Osteocyte (in vitro differentiated cells): ENCODE measurements at places on chromosomes 6 and 20. TPM values are rescaled to one million over a fixed set of nuclear protein-coding genes. Genes with fewer than 3 reads are reported as not detected.
A peak's percentile ranks its signal among the peaks of the same experiment; 100 is the strongest.

DNA sequence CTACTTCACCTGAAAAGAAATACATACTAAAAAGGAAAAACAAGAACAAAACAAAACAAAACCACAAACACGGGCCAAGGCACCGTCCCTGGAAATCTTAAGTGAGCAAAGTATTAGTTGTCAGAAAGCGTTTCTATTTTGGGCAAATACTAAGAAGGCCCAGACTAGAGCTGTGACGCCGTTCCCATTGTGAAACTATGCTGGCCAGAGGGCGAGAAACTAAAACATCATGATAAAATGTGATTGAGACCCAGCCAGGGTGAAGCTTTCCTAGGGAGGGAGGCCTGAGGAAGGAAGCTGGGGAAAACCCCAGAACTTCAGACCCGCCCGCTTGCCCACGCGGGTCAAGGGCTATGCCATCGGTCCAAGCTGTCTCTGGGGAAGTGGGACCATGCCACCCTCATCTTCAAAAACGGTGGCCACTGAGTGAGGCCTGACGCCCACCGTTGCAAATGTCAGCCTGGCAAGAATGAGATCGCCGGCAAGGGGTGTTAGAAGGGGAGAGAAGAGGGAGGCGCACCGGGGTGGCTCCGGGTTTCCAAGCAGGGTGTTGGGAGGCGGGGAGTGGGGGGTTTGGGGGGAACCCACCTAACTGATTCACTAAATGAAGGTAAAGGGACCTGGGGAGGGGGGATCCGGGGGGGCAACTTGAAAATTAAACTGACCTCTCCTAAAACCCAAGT is 1950.9 kb upstream of the DEFB115 start:
- no peak overlapping the region for H3K27ac ChIP-seq
- no peaks in the 10 kb centered on the region for H3K27me3 ChIP-seq
- no peaks in the 10 kb centered on the region for H3K4me1 ChIP-seq
- no peak overlapping the region for H3K4me3 ChIP-seq
- no peak for DNase-seq
- peaks cover 2% of the 10 kb centered on the region for H3K36me3 ChIP-seq

The HLA-DRB1 gene
- not detected in 2 replicates for total RNA-seq

- DNase-seq, result no peak
- peaks cover 26% of the 10 kb centered on the region for H3K27me3 ChIP-seq
- H3K4me3 ChIP-seq, result no peak overlapping the region
- H3K36me3 ChIP-seq, result no peaks in the 10 kb centered on the region
- H3K27ac ChIP-seq, result no peak overlapping the region
These were observed 41.4 kb upstream of the TMX4 start for GRCh38 chr20:8060977-8061376.

The CASP8AP2 gene
- total RNA-seq, result 15.0 and 15.2 TPM in 2 replicates

DNA sequence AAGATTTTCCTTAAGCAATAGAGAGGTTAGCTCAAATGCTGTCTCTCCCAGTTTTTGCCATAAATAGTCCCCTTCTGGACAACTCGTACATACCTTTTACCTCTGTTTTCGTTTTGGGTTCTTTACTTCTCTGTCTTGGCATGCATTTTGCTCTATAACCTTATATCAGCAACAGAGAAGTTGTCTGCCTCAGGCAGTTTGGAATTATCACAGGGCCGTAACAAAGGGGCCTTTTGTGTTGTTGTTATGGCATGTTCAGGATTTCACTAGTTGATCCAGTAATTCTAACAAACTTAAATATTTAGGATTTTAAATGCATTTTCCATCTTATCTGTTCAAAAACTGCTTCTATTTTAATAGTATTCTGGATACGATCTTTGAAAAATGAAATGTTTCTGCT is 259.8 kb downstream of the CD109 start:
- no peak for DNase-seq
- no peaks in the 10 kb centered on the region for H3K4me1 ChIP-seq
- no peak overlapping the region for H3K4me3 ChIP-seq
- H3K36me3 ChIP-seq, result no peaks in the 10 kb centered on the region
- H3K27ac ChIP-seq, result no peak overlapping the region
- peaks cover 6% of the 10 kb centered on the region for H3K27me3 ChIP-seq

- peak; percentile 8 for DNase-seq
- H3K27ac ChIP-seq, result no peak overlapping the region
- H3K4me3 ChIP-seq, result no peak overlapping the region
- H3K27me3 ChIP-seq, result peaks cover 5% of the 10 kb centered on the region
These were observed 246.7 kb downstream of the MAFB start for GRCh38 chr20:40442181-40442963.

DNA sequence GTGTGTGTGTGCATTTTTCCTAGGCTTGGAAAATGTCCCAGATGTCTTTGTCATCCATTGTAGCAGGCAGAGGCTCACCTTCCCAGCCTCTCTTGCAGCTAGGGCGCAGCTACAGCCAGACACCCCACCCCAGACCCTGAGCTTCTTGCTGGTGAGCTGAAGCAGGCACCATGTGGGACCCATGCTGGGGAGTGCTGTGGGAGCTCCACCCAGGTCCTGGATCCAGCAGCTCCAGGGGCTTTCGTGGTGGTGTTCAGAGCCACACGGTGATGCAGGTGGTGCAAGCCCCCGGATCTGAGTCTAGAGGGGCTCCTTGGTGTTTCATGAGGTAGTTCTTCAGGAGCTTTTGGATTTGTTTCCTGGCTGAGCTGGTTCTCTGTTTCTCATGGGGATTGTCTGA is 56.0 kb upstream of the ZFP64 start:
- no peak overlapping the region for H3K27ac ChIP-seq
- no peak for DNase-seq
- H3K4me3 ChIP-seq, result no peak overlapping the region

The PNPLA1 gene
- not detected in 2 replicates for total RNA-seq

DNA sequence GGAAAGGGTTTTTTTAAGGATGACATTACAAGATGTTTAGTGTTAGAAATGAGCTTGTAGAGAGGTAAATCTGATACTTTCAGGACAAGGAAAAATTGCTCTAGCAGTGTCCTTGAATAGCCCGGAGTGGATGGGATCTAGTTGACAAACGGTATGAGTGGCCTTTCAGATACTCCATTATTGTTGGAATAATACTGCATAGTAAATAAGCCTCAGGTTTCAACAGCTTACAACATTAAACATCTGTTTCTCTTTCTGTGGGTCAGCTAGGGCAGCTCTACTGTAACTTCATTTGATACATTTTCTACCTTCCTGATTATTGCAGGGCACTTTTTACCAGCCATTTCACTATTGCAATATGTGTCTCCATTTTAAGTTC is 118.0 kb downstream of the B3GAT2 start:
- H3K4me3 ChIP-seq, result no peak overlapping the region
- H3K36me3 ChIP-seq, result no peaks in the 10 kb centered on the region
- no peak overlapping the region for H3K27ac ChIP-seq
- H3K27me3 ChIP-seq, result no peaks in the 10 kb centered on the region

The RUNX2 gene
- total RNA-seq, result 25.3 and 28.1 TPM in 2 replicates

The SLC13A3 gene
- 1.8 and 2.1 TPM in 2 replicates for total RNA-seq

DNA sequence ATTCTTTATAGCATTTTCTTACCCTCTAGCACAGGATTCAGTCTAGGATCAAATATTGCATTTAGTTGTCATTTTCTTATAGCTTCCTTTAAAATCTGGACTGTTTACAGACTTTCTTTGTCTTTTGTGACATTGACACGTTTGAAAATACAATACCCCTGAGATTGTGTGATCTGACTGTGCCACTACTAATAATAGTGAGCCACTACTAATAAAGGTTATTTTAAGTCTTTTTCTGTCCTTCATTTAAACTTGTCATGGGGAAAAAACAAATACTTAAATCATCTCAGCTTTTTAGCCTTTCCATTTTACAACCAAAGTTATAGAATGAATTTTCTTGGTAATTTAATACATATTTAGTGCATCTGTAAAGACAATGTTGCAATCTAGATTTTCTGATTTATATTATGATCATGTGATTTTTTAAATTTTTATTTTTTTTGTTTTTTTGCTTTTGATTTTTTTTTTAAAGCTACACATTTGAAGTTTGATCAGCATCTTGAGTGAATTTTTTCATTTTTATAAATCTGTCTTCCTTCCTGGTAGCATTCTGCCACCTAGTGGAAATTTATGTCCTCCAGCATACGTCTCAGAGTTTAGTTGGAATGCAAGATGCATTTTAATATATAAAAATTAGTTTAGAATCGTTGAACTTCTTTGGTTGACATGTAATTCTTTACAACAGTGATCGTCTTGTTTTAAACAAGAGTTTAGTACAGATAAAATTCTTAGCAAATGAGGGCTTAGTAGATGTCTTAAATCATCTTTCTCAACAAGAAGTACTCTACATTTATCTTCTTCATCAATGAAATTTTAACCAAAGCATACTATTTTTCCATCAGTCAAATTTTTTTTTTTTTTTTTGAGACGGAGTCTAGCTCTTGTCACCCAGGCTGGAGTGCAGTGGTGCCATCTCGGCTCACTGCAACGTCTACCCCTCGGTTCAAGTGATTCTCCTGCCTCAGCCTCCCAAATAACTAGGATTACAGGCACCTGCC is 119.4 kb downstream of the NCOA3 start:
- peaks cover 22% of the 10 kb centered on the region for H3K4me1 ChIP-seq
- DNase-seq, result no peak
- H3K4me3 ChIP-seq, result no peak overlapping the region
- peaks cover 21% of the 10 kb centered on the region for H3K36me3 ChIP-seq

DNA sequence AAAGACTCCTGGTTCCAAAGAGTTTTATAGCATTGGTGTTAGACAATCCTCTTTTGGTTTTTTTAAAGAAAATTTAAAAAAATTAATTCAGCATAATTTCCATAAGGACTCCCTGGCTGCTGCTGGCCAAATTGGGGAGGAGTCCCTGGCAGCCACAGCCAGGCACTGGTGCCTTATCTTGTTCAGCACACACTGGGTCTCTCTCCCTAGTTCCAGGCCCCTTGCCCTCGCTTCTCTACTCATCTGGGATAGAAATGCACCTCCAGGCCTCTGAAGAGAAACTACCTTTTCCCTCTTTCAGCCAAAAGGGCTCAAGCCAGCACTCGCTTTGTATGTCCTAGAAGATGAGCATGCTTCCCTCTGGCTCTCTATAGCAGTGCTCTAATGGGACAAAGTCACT is 13.4 kb upstream of the MAPK13 start:
- peaks cover 10% of the 10 kb centered on the region for H3K4me1 ChIP-seq
- H3K36me3 ChIP-seq, result peaks cover 17% of the 10 kb centered on the region
- no peak overlapping the region for H3K4me3 ChIP-seq
- no peaks in the 10 kb centered on the region for H3K27me3 ChIP-seq
- no peak for DNase-seq

DNA sequence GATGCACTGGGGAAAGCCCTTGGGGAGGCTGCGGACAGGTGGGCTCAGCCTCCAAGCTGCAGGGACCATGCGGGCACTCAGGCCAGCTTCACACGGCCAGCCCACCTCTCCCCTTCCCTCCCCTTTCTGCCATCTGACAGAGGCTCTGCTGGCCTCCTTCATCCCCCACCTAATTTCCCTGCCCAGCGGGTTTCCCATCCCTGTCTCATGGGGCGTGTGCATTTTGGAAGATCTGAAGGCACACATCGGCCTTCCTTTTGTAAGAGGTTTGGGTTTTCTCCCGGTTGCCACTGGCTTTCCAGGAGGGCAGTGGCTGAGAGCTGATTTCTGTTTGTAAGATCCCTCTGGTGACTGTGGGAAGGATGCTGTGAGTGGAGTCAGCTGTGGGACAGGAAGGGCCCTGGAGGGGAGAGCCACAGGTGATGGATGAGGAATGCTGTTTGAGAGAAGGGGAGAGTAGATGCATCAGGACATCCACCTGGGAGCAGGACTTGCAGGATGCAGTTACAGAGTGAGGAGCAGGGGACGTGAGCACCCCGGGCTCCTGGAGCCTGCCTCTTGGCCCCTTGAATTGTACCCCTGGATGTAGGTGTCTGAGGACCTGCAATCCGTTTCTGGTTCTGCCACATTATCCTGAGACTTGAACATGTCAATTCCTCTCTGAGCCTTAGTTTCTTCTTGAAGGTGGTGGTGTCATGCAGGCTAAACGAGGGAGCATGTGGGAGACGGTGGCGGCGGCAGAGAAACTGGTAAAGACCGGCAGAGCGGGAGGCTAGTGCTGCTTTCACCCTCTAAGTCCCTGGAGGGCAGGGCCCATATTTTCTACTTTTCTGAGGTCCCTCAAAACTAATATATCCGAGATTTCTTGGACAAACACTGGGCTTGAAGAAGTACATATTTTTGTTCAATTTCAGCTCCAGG is 5.9 kb upstream of the TUBB1 start:
- peak overlapping the region; percentile 98 for H3K27ac ChIP-seq
- H3K36me3 ChIP-seq, result no peaks in the 10 kb centered on the region
- peaks cover 42% of the 10 kb centered on the region for H3K4me1 ChIP-seq
- DNase-seq, result peak; percentile 51

DNA sequence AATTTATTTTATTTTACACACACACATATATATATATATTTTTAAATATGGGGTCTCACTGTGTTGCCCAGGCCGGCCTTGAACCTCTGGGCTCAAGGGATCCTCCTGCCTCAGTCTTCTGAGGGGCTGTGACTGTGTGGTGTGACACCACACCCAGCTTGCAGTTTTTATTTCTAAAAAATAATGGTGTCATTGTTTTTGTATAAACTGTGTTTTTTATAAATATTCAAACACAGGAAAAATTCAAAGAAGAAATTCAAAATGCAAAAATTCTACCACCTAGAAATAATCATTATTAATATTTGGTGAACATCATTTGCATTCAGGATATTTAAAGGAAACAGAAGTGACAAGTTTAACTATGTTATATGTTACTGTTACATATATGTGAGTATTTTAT is 3.1 kb downstream of the CCDC28A start:
- H3K27me3 ChIP-seq, result no peaks in the 10 kb centered on the region
- peaks cover 31% of the 10 kb centered on the region for H3K36me3 ChIP-seq

DNA sequence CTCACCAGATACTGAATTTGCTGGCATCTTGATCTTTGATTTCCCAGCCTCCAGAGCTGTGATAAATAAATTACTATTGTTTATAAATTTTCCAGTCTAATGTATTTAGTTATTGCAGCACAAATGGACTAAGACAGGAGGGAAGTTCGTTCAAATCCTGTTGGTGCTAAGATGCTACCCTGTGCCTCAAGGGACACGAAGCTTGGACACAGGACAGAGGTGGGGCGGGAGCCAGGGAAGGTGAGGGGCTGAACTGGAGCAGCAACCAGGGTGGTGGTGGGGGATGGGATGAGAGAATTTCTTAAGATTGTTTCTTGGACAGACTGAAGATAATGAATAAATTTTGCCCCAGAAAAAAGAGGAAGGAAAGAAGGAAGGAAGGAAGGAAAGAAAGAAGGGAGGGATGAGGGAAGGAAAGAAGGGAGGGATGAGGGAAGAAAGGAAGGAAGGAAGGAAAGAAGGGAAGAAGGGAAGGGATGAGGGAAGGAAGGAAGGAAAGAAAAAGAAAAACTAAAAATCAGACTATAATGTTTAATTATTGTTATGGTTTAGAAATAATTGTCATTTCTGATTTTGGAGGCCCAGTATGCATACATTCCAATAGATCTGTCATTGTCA is 127.2 kb downstream of the CDC5L start:
- no peak overlapping the region for H3K4me3 ChIP-seq
- H3K27me3 ChIP-seq, result peaks cover 31% of the 10 kb centered on the region
- H3K27ac ChIP-seq, result no peak overlapping the region
- H3K36me3 ChIP-seq, result peaks cover 3% of the 10 kb centered on the region
- H3K4me1 ChIP-seq, result peaks cover 11% of the 10 kb centered on the region

GRCh38 chr6:22940581-22941290 is 371.4 kb downstream of the HDGFL1 start:
- no peaks in the 10 kb centered on the region for H3K27me3 ChIP-seq
- DNase-seq, result no peak
- no peaks in the 10 kb centered on the region for H3K36me3 ChIP-seq
- peak overlapping the region; percentile 72 for H3K27ac ChIP-seq

The KPNA5 gene
- 9.6 and 10.4 TPM in 2 replicates for total RNA-seq

The KIF25 gene
- total RNA-seq, result not detected in 2 replicates
